ENCODE measurements at places on chromosomes 3 and 15.

DNA sequence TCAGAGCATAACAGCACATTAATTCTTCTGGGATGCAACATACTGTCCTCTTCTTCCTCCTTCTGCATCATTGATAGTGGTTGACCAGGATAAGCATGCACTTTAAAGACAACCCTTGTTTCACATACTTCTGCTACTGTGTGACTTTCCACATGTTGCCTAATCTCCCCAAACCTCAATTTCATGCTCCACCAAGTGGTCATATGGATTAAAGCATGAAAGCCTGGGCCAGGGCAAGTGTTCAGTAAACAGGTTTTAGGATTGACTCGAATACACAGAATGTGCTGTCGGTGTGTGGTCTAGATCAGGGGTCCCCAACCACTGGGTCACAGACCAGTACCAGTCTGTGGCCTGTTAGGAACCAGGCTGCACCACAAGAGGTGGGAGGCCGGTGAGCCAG, 22.5 kb upstream of the BFSP2 start:
- DNase-seq: no peak

- DNase-seq: no peak
Observed at GRCh38 chr3:194277786-194278130, 73.4 kb downstream of the CPN2 start.

- DNase-seq: no peak
Observed at GRCh38 chr3:126522363-126522788, 1.6 kb upstream of the CHST13 start.

GRCh38 chr3:42062464-42062863, 28.7 kb upstream of the TRAK1 start:
- no peak for DNase-seq

GRCh38 chr3:28846971-28847478, 433.8 kb upstream of the RBMS3 start:
- DNase-seq: no peak

DNA sequence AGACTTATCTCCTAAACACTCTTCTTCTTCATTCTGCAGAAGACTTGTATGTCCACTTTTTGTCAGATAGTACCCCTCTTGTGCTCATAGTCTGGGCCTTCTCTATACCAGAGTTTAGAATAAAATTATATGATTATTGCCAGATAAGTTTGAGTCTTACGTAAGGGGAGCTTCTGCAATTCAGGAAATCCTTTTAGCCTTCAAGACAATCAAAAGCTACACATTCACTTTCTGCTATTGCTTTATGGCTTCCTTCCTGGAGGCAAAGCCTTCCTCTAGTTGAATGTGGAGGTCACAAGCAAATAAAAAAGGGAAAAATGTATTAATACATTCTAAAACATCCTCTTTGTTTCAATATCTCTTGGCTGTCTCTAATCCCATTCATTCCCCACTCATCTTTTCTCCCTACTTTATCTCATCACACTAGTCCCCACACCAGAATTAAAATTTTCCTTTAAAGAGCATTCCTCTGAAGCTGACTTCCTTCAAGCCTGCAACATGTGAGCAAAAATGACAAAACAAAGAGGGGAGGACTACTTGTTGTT, 186.8 kb downstream of the CPNE4 start:
- DNase-seq: no peak

DNA sequence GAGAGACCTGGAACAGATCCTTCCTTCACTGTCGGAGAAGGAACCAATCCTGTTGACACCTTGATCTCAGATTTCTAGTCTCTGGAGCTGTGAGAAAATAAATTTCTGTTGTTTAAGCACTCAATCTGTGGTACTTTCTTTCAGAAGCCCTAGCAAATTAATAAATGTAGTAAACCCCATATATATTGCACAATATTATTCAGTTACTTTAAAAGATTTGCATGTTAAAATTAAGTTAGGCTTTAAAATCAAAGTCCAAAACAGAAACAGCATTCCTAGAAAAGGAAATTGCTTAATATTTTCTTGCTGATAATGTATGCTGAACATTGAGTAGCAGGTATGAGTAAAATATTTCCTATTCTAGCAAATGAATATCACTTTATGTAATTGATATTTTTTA, 113.2 kb downstream of the LEKR1 start:
- DNase-seq: no peak

DNA sequence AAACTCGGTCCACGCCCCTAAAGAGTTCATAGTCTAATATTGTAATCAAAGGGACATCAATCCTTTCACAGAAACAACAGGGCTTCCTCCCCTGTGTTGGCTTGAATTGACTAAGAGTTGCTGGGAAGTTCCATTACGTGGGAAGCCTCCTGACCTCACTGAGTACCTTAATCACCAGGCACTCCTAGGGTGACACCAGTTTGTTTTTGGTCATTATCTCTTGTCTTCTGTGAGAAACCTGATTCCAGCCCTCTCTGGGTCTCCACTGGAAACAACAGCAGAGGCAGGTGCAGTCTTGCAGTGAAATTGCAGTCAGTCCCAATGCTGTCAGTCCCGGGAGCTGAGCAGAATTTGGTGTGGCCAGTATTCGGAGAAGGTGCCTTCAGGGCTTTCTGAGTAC, 55.4 kb downstream of the BOC start:
- DNase-seq: no peak

DNA sequence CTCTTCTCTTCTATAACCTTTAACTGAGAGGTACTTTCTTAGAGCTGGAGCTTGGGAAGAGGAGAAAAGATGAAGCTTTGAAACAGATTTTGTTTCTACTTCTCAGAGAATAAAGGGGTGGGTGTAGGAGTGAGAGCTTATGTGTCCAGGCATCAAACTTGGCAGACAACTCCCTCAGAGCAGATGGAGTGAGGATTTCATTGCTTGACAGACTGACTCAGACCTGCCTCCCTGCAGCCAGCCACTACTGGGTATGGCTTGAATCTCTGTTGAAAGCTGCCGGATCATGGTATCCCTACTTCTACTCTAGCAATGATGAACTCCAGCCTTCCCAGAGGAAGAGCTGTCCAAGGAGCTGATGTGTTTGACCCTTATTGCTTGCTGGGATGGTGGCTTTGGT, 36.7 kb downstream of the SYN2 start:
- DNase-seq: no peak

Measured in epithelial cell of proximal tubule (primary cell).